ENCODE measurements at places on chromosomes 6 and 20. TPM values are rescaled to one million over a fixed set of nuclear protein-coding genes. Genes with fewer than 3 reads are reported as not detected.

Gene LRRC1
- 12.1 TPM for total RNA-seq

Gene ENPP5
- total RNA-seq: 0.68 TPM

Gene SLC17A3
- not detected for total RNA-seq

Gene OR12D3
- total RNA-seq: not detected

Gene OPN5
- total RNA-seq: not detected

Gene SIRPB1
- total RNA-seq: 1.3 TPM

Gene HSPA1L
- total RNA-seq: 2.4 TPM

Gene MAP1LC3A
- 3.5 TPM for total RNA-seq

Gene HDDC2
- 38.4 TPM for total RNA-seq

Gene ADGRG6
- total RNA-seq: not detected

Gene TBXT
- not detected for total RNA-seq

Gene RHAG
- not detected for total RNA-seq

Gene GRIK2
- total RNA-seq: not detected

- no peak for DNase-seq
These were observed 23.9 kb downstream of the RAB44 start for GRCh38 chr6:36721369-36722140.

- no peak for DNase-seq
These were observed 71.9 kb upstream of the SLC22A16 start for GRCh38 chr6:110548110-110548847.

- DNase-seq: no peak
These were observed 4.8 kb downstream of the NDRG3 start for GRCh38 chr20:36741072-36741471.

GRCh38 chr6:164097551-164098398 is 683.3 kb downstream of the QKI start:
- DNase-seq: no peak

GRCh38 chr6:150254770-150255169 is 111.9 kb downstream of the PPP1R14C start:
- DNase-seq: no peak

- no peak for DNase-seq
These were observed 723.5 kb upstream of the CHD6 start for GRCh38 chr20:42341654-42342053.

- no peak for DNase-seq
These were observed 291.7 kb upstream of the SPTLC3 start for GRCh38 chr20:12717061-12717460.

- DNase-seq: no peak
These were observed 116.5 kb downstream of the SCML4 start for GRCh38 chr6:107707346-107708275.

GRCh38 chr6:38997128-38997761 is 51.3 kb upstream of the GLP1R start:
- peak; percentile 27 for DNase-seq

DNA sequence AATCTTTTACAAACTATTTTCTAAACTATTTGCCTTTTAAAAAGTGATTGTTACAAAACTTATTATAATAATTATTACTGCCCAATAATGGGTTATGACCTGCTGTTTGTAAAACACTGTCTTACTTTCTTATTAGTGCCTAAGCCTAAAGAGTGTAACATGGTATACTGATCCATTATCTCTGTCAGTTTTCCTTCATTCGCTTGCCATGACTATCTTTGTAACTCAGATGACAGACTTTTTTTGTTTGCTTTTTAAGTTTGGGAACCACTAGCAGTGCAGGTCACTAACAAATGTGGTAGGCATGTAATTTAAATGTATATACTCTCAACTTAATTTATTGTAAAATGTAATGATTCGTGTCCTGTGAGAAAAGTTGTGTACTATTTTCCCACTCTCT is 9.9 kb upstream of the TFB1M start:
- DNase-seq: no peak

DNA sequence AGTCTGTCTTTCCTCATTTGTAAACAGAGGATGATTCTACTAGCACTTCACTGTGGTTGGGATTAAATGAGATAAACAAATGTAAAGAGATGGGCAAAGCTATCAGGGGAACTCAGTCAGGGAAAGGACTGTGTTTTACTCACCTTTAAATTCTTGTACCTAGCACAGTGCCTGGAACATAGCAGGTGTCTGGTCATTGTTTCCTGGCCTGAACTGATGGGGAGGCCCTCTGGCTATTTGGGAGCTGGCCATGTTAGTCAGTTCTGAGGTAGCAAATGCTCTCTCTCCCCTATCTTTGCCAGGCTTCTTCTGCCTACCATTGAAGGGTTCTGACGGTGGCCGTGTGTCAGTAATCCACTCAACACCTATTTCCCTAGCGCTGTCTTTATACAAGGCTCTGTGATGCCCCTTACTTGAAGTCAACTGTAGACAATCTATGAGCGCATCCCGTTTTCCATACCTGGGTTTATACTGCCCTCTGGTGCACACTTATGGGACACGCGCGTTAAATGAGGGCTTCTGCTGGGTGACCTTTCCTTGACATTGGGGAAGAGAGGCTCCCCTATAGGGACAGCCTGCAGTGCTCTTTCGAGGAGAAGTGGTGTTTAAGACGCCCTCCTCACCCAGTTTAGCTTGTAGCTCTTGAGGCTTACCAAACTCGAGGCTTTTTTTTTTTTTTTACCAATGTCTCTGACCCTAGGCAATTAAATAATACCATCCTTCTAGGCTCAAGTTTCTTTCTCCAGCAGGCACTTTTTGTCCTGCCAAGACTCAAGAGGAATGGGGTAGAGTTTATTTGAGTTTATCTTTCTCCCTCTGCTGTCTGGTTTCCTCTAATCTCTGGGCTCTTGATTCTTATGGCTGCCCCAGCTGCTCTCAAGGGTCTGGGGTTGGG is 4.0 kb upstream of the SPATS1 start:
- peak; percentile 80 for DNase-seq

DNA sequence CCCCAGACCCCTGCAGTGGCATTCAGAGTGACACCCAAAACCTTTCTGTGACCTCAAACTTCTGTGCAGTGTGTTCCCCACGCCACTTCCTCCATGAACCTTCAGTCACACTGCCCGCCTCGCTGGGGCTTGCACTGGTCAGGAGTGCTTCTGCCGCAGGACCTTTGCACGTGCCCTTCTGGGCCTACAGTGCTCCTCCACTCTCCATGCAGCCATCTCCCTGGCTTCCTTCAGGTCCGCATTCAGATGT is 27.1 kb downstream of the SYNJ2 start:
- no peak for DNase-seq

GRCh38 chr20:63652192-63652980 is 838 bp downstream of the STMN3 start:
- DNase-seq: peak; percentile 45

DNA sequence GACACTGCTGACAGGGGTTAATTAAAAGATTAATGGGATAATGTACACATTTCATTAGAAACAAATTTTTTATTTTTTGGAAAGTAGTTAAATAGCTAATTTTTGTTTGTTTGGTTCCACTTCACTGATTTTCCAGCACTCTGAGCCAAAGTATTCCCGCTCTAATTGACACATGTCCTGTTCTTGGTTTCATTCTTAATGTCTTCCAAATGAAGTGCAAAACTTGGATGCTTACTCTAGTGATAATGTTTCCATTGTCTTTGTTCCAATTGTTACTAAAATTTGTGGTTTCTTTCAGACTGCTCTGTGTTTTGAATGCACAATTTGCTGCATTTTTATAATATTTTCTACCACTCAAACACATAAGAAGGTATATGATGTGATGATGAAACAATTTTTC is 794.3 kb downstream of the PHF3 start:
- DNase-seq: no peak

DNA sequence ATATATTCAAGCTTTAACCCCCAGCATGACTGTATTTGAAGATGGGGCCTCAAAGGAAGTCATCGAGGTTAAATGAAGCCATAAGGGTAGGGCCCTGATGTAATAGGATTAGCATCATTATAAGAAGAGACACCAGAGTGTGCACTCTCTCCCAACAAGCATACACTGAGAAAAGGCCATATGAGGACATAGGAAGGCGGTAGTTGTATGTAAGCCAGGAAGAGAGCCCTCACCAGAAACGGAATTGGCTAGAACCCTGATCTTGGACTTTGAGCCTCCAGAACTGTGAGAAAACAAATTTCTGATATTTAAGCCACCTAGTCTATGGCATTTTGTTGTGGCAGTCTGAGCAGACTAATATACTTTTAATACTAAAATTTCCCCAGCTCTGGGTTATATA is 150.1 kb upstream of the STXBP5 start:
- no peak for DNase-seq

GRCh38 chr6:38436726-38437465 is 202.8 kb downstream of the BTBD9 start:
- DNase-seq: no peak

DNA sequence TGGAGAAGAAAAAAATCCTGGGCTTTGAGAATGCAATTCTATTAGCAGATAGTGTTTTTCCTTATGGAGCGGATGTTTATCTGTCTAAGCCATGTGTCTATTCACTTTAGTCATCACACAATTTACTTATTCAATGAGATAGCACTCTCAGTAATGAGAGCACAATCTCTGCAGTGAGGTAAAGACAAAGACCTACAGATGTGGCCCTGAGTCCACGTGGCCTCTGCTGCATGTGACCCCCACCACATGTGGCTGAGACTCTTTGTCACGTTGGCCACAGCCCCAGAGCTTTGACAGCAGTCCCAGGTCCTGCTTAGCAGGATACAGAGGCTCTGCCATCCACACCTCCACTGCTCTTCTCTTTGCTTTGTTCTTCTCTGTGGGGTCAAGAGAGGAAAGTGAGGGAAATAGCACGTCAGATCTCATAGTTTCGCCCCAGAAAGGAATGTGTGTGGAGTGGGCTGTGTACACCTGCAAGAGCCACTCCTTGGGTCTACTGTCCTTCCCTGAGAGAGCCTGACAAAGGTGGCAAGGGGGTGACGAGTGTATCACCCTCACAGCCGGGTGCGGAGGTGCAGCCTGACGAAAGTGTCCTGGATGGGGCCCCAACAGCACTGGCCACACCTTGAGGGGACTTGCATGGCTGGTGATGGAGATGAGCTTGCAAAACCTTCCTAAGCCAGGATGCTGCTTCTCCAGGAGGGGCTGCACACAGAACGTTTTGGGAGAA is 40.7 kb downstream of the ZNF831 start:
- no peak for DNase-seq

GRCh38 chr6:153966001-153966400 is 73.0 kb upstream of the OPRM1 start:
- no peak for DNase-seq

- DNase-seq: no peak
These were observed 6.1 kb downstream of the MRS2 start for GRCh38 chr6:24408719-24409410.

DNA sequence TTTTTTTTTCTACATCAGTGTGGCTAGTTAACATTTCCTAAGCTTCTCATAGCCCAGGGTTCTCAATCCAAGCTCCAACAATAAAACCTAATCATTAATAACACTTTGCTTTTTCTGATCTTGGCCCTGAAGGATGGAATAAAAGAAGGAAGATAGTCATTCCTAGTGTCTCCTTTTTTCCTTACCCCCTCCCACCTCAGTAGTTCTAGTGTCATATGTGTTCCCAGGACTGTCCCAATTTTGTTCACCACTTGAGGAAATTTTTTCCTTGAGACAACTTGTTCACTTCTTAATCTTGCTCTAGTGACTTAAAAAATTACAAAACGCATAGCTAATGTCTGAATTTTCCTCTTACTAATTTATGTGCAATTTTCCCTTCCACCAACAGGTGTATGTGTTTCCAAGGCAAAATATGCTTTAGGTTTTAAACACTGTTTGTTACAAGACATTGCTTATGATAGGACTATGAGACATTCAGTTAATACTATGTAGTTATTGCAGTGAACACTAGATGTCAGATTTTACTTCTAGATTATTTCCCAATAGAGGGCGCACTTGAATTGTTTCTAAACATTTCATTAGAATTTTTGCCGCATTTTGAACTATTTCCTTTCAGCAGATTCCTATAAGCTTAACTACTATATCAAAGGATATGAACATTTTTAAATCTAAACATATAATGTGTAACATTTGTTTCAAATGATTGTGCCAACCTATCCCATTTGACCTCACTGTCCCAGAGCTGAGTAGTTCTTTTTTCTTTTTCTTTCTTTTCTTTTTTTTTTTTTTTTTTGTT is 18.5 kb upstream of the C6orf141 start:
- peak; percentile 39 for DNase-seq

DNA sequence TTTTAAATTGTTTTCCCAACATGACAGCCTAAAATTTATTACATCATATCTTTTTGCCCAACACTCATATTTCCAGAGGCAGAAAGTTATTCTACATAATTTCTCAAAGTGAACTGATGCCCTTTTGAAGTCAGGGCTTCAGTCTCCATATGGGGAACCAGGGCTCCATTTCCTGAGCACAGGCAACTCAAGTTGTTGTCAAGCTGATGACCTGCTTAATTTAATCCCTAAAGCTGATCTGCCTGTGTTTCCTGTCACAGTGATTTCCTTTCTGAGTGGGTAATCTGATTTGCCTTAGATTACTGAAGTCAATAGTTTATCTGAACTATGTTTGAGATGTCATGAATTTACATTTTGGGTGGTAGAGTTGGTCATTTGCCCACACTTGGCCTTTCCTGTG is 932.1 kb upstream of the MANEA start:
- DNase-seq: no peak

- no peak for DNase-seq
These were observed 27.3 kb downstream of the SLC2A4RG start for GRCh38 chr20:63766695-63767426.

GRCh38 chr6:105757512-105758200 is 328.5 kb upstream of the PRDM1 start:
- no peak for DNase-seq

- DNase-seq: no peak
These were observed 212.6 kb downstream of the CLIC5 start for GRCh38 chr6:45803071-45803470.

DNA sequence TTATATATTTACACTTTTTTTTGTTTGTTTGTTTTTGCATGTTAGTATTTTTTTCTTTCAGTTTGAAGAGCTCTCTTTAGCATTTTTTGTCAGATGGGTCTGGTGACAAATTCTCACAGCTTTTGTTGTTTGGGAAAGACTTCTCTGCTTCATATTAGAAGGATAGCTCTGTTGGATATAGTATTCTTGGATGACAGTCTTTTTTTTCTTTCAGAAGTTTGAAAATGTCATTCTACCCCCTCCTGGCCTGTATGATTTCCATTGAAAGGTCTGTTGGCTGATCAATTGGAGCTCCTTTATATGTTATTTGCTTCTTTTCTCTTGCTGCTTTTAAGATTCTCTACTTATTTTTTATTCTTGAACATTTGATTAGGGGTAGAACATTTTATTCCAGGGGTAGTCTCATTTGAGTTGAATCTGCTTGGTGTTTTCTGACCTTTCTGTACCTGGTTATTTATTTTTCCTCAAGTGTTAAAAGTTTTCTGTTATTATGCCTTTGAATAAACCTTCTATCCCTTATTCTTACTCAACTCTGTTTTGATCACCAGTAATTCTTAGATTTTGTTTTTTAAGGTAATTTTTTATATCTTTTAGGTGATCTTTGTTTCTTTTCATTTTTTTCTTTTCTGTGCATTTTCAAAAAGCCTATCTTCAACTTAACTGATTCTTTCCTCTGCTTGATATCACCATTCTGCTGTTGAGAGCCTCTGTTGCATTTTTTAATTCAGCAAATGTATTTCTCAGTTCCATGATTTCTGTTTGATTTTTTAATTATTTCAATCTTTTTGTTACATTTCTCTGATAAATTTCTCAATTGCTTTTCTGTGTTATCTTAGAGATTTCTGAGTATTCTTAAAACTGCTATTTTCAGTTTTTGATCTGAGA is 176.8 kb upstream of the ECI2 start:
- no peak for DNase-seq

- no peak for DNase-seq
These were observed 3.5 kb downstream of the TBPL1 start for GRCh38 chr6:133956416-133957049.

Data from B cell (primary cell).